Fibroblast of skin of scalp (primary cell): ENCODE measurements at places on chromosomes 6 and 20.

DNA sequence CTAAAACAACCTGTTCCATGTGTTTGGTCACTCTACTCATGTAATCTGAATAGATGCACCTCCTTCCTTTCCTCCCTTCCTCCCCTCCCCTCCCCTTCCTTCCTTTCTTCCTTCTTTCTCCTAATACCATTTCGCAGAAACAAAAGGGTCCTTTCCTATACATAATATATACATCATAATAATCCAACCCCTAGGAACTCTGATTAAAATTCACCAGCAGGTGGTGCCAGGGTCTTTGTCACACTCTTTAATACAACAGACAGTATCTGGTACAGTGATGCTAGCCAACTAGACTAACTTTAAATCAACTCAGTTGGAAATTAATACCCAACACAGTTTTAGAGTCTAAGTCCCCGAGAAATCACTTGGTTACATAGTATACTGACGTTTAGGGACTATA, 181.2 kb upstream of the SHLD1 start:
- DNase-seq = peak; percentile 45

DNA sequence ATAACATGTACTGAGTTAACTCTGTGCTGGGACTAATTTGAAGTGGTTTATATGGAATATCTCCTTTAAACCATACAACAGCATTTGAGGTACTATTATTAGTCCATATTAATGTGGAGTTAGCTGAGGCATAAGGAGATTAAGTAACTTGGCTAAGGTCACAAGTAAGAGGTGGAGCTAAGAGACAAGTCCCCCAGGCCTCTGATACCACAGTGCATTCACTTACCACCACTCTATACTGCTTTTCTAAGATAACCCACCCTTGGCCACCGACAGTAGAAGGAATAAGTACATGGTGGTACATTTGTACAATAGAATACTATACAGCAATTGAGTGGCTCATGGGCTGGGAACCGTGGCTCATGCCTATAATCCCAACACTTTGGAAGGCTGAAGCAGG, 16.4 kb upstream of the TTPAL start:
- DNase-seq = no peak

DNA sequence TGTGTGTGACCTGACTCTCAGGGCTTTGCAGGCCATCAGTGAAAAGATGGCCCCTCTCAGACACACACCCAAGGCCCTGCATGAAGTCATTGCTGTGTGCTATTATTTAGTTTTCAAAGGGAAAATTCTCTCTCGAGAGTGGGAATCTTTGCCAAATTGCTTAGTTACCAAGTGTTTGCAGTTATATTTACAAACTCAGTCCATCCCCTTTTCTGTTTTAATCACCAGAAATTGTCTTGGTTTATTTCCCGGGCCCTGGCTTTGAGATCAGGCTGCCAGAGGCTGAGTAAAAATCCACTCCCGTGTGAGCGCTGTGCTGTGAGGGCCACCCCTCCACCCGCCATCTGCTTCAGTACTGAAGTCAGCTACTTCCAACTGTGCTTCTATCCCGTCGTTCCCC, 163.1 kb downstream of the SOD2 start:
- DNase-seq = no peak

DNA sequence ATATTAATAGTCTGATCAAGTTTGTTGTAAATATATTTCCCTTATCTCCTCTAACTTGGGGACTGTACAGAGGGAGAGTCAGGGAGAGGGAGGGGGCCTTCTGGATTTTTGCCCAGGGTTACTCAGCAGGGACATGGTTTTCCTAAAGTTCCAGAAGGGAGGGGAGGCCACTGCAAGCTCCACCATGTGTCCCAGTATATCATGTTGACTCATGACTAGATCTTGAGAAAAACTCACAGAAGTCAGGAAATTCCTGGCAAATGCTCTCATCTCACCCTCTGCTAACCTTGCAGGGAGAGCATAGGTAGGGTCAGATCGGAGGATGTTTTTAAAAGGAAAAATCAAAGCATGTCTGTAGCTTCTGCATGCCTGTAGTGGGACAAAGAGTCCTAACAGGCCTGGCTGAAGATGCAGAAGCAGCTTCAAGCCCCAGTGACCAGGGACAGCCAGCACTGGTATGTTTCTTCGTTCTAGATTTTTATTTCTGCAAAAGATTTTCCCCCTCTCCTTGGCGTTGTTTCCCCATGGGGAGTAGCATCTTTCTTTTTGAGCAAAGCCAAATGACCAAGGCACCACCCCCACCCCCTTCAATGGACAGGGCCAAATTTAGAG, 272.9 kb upstream of the SUPT3H start:
- DNase-seq = peak; percentile 97

DNA sequence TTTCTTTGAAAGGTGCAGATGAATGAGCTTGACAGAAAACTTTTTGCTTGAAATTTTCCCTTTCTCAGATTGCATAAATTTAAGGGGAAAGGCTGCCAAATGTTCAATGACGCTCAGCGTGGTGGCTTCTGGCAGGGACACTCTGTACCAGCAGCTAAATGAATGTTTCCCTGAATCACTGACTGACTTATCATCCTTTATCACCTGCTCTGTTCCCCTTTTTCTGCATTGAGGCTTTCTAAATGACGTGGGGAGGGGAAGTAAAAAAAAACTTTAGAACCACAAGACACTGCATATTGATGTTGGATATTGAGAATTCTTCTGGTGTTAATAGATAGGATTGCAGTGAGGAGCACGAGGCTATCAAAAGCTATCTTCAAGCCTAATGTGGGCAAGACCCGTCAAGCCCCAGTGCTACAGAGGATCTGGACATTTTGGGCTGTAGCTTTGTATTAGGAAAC, 46.9 kb upstream of the ENPP5 start:
- no peak for DNase-seq

DNA sequence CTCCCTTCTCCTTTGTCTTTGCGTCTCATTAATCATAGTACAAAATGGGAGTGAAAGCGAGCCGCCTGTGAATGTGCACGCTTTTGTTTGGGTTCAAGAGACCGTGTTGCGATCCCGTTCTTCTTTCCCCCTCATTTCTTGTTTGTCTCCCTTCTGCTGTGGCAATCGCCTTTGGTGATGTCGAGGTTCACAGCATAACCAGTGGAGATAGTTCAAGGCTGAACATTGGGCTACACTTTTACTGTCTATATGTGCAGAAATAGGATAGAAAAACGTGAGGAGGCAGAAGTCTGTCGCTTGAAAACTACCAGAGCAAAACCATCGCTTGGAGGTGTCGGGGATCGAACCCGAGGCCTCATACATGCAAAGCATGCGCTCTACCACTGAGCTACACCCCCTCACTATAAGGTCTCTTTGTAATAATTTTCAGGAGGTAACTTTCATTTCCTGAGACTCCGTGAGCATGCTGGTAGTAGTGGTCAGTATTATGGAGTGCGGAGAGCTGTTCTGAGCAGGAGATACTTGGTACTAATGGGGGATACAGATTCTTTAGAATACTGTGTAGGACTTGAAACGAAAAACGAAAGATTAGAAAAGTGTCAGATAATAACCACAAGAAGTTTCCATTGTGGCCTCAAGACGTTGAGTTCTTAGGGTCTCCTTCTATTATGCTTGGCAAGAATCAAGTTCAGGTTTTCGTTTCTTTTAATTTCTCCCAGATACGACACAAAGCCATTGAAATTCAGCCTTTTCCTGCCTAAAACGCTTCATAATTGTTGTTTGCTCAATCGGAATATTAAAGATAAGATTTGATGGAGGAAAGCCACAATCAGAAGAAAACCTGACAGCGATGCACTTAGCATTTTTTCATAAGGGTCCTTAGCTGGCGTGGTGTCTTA, 106.6 kb downstream of the TRIM27 start:
- peak; percentile 82 for DNase-seq

DNA sequence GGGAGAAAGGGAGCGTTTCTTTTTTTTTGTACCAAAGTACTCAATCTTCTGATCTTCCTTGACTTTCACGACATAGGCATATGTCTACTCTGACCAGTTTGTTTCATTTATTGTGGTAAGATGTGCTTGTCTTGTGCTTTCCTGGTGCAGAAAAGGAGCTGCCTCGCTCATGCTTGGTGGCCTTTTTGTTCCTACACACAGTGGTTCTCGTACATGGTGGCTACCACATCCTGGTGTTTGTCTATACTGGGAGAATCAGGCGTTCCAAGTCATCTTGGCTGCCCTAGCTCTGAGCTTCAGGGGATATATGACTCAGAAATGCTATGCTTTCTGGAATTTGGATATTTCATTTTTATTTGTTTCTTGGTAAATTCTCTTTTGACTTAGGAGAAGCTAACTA, 31.8 kb downstream of the MYB start:
- peak; percentile 74 for DNase-seq

DNA sequence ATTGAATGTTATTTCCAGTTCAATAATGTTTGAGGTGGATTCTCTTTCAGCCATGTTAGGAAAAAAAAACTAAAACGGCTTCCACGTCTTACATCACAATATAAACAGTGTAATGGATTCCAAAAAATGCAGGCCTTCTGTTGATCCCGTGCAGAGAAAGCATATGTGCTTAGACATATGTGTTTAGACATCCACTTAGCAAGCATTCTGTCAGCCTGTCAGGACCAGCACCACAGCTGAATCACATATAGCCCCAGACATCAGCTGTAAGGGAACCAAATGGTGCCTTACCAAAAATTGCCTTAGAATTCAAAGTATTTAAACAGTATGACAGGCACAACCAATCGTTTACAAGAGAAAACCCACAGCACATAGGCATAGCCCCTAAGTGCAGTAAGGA, 304.9 kb downstream of the EYA4 start:
- DNase-seq = peak; percentile 92

DNA sequence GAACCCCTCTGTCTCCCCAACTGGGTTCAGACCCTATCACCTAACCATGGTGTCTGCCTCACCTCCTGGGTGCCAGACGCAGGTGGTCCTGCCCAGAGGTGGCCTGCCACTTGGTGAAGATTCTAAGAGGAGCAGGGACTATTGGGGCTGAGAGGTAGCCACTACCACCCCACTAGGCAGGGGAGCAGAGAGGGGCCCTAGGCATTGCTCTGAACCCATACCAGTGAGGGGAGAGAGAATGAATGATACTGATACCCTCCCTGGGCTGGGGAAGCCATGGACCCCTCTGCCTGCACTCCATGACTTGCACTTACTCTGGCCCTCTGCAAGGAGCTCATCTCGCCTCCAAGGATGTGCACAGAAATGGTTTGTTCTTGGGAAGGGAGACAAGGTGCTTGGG, 31.7 kb upstream of the SPDEF start:
- no peak for DNase-seq

- DNase-seq = no peak
Measured at GRCh38 chr20:45402946-45403345, 5.1 kb upstream of the DBNDD2 start.

GRCh38 chr6:52160472-52161104, 25.6 kb upstream of the IL17A start:
- DNase-seq = no peak

DNA sequence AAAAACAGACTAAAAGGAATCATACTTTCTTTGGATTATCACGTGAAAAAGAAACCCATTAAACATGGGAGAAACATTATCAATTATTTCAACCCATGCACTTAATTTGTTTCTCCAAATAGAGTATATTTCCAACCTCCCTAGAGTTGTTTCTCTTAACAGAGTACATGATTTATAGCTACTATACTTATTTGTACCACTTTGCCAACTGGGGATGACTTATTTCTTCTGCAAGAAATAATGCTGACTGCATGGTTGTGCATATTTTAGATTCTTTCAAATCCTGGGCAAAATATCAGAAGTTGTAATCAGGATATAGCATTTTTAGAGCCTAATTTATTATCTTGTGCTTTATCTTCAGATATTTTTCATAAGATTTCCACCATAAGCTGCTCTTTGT, 629.1 kb upstream of the EYS start:
- no peak for DNase-seq

GRCh38 chr6:151452750-151453427, 963 bp upstream of the RMND1 start:
- DNase-seq = peak; percentile 25

DNA sequence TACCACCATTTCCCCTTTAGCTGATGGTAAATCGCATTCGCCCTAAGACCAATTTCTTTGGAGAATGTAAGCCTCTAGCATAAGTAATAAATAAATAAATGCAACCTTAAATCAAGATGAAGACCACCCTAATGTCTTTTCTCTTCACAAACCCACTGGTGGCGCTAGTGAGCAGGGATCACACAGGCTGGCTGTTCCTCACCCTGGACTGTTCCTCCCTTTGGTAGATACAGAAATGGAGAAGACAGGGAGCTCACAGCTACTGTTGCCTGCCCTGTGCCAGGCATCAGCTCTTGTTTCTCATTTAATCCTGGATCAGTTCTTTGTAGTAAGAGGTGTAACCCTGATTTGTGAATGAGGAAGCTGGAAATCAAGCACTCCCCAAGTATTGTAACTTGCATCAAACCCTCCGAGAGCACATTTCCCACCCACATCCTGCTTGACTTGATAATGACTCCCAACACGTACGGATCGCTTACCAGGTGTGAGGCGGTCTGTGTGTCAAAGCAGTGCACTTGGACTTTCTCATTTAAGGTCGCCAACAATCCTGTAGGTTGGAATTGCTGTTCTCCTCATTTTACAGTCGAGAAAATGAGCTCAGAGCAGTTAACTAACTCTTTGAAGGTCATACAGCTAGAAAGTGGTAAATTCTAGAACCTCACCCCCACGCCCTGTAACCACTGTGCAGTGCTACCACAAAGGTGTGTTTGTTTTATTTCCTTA, 236.1 kb downstream of the TSHZ2 start:
- DNase-seq = no peak

DNA sequence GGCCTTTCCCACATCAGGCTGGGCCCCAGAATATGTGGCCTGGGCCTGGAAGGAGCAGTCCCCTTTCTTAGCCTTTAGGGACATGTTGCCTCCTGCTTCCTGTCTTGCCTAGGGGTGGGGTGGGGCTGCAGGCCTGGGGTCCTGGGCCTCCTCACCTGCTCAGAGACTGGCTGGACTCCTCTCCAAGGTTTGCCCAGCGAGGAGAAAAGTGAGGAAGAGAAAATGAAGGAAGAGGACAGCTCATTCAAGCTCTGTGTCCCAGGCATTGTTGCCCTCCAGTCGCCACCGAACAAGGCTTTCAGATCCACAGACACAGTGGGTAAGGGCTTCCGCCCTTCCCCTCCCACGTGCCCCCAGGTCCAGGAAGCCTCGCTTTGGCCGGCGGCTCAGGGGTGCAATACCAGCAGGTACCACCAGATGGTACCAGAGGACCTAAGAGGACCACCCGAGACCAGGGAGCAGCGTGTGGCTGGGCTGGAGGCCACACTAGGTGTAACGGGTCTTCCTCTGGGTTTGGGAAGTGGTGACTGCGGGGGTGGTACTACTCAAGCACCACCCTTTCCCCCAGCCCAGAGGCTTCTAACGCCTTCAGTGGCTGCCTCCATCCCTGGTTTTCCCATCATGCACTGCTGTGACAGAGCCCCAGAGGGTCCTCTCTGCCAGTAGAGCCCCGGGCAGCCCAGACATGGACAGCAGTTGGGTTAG, 5.5 kb upstream of the BAK1 start:
- peak; percentile 71 for DNase-seq

- no peak for DNase-seq
Measured at GRCh38 chr20:40966103-40966502, 62.5 kb upstream of the TOP1 start.

GRCh38 chr20:1674361-1674760, 16.8 kb upstream of the SIRPG start:
- DNase-seq = no peak
